H4 (cell line): ENCODE measurements at places on chromosomes 2 and 18.

GRCh38 chr2:130829015-130829414 lies 7.7 kb upstream of the ARHGEF4 start:
- DNase-seq: no peak

DNA sequence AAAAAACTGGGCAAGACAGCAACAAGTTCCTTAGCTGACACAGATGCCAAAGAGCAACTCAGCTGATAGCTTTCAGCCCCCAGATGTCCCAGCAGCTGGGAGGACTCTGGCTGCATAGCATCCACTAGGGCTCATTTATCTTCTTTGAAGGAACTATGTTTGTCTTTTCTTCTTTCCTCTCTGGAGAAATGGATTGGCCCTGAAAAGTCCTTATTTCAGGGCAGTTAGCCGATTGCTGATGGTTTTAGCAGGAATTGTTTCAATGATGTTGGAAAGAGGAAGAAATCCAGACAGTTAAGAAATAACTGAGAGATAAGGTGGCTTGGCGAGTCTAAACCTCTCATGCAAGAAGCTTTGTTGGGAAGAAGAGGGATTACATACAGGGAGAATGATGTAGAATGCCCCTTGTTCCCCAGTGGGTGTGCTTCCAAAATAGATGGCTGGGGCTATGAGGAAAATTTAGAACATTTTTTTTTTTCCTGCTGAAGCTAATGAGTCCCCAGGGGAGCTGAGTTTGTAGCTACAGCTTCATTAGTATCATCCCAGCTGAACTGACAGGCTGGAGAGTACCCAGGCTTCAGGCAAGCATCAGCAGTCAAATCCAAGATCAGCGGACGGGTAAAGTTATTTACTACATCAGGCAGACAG lies 33.6 kb upstream of the SERPINE2 start:
- DNase-seq: no peak

- peak; percentile 68 for DNase-seq
Measured at GRCh38 chr2:55839182-55839819, 84.3 kb downstream of the EFEMP1 start.

GRCh38 chr18:73688851-73689711 lies 458.6 kb downstream of the FBXO15 start:
- DNase-seq: no peak

- no peak for DNase-seq
Measured at GRCh38 chr18:27113358-27113757, 71.8 kb downstream of the CHST9 start.

DNA sequence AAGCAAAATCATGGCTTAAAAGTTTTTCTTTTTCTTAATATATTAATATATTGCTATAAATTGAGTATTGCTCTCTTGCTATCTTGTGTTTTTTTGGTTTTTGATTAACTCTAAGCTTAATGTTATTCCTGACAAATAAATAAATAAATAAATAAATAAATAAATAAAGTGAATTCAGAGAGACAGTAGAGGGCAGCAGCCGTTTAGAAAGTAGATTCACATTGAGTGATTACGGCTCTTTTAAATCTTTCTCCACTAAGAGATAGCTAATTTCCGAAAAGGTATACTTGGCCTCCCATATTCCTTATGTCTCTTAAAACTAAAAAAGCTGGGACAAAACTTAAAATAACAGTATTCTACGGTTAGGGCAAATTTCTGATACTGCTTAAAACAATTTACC lies 34.3 kb downstream of the MSH2 start:
- DNase-seq: peak; percentile 21

DNA sequence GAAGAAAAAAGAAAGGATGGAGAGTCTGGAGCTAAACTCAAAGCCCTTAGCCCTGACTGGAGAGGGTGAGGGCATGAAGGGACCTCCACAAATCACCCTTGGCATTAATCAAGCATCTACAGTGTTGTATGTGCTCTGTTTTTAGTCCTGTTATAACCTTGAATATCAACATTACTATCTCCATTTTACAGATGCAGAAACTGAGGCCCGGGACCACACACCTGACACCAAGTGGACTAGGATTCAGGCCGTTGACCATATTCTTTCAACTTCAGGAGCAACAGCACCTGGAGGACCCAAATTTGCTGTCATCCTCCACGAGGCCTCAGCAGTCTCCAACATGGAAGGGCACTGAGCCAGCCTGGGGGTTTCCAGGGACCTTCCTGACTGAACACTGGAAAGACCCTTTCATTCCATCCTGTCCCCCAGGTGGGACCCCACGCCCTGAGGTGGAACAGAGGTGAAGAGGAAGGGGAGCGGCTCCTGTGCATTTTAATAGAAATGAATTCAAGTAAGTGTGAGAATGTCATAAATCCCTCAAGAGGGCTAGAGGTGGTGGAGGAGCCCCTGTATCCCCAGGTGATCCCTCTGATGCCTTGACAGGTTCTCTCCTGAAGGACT lies 41.0 kb downstream of the SERTAD2 start:
- no peak for DNase-seq

DNA sequence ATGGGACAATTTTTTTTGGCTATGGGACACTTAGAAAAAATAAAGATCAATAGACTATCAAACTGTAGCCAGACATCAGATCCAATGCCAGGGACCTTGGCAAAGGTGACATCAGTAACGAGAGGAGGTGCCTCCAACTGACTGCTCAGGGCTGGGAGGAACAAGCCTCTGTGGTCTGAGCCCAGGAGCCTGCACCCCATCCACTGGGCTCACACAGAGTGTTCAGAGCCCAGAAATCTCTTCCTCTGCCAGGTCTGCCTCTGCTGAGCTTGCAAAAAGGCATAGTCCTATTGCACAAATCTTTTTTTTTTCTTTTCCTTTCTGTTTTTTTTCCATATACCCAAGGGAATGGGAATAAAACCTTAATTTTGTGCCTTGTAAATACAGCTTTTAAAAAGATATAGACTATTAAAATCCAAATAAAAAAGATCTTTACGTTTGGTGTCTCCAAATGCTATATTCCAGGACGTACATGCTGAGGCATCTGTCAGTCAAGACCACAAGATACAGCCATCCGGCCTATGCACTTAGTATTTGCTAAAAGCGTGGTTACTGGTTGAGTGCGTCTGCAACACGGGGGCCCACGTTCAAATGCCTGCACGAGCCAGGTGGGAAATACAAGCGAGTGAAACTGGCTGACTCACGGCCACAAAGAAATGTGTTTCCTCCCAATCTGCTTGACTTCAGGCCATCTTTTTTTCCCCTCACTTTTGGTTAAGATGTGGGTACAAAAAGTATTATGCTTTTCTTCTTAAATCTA lies 7.8 kb upstream of the ARHGAP25 start:
- peak; percentile 42 for DNase-seq

- no peak for DNase-seq
Measured at GRCh38 chr2:190997526-190998113, 16.4 kb downstream of the STAT1 start.

GRCh38 chr2:128433911-128434550 lies 115.4 kb upstream of the HS6ST1 start:
- DNase-seq: no peak

GRCh38 chr2:239927424-239927981 lies 97.6 kb downstream of the NDUFA10 start:
- peak; percentile 92 for DNase-seq

DNA sequence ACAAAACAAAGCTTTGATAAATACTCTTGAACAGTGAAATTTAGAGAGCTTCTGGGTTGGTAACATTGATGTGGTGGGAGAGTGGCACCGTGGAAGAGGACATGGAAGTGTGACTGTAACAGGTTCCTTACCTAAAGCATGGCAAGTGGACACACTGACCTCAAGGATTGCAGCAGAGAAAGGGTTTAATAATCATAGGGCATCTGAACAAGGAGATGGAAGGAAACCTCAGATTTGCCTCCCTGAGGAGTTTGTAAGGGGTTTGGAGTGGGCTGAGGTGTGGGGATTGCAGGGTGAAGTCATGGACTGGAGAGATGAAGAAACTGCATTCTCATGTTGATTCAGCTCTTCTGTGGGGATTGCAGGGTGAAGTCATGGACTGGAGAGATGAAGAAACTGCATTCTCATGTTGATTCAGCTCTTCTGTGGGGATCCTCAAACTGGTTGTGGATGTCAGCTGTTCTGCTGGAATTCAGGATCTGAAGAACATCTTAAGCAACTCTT lies 83.8 kb upstream of the TLK1 start:
- DNase-seq: peak; percentile 29

GRCh38 chr2:20656561-20656960 lies 5.7 kb upstream of the HS1BP3 start:
- DNase-seq: no peak

DNA sequence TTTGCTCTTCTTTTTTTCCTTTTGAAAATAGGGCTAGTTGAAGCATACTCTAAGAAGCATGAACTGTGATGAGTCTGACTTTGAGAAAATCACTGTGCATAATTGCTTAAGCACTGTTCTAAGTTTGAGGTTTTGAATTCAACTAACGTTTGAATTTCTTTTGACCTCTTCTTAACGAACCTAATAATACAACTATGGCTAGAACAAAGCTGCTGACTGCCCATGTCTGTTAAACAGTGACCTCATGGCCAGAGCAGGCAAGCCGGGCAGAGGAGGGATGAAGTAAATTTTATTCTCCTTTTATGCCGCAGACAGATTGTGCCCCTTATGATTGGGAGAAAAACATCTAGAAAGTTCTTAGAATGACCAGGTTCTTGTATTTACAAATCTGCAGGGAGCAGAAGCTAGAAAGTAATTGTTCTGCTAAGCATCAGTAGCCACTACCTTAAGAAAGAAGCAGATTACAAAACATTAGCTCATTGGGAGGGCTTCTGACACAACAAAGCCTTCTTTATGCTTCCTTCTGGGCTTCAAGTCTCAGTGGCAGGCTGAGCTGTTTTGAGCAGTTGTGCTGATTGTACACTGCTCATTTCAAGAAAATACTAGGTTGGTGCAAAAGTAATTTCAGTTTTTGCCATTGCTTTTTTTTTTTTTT lies 97.8 kb upstream of the RASGRP3 start:
- DNase-seq: no peak

DNA sequence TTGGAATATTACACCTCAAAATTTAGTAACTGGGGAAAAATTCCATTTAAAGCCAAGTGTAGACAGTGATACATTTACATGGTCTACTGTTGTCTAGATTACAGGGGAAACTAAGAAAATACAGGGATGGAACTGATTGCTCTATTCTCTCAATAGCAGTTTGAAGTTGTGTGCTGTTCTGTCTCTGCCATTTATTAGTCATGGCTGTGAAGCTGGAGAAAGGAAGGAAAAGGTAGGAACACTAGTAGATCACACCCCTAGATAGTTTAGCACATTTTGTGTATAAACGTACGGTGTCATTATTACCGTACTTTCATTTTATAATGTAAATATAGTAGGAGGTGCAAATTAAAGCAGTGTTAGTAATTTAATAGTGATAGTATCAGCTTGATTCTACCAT lies 170.5 kb downstream of the PHLPP1 start:
- DNase-seq: no peak

DNA sequence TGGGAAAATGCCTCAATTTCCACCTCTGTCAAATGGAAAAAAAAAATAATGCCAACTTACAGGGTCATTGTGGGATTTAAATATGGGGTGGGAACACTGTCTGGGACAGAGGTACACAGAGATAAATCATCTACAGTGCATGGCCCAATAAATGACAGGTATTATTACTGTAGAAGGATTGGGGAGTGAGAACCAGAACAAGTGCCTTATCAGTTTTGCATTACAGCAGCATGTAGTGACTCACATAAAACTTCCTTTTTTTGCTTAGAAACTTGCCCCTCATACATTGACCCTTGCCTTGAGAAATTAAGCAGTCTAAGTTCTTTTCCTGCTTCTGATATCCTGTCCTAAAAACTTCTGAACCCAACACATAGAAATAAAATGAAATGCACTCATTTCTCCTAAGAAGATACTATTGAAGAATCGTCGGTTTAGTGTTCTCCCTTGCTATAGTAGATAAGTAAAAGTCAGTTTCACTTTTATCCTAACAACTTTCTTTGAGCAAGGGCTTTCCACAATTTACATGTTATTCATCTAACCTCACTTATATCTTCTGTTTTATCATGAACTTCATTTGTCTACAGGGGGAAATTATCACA lies 121.0 kb upstream of the HAAO start:
- no peak for DNase-seq

DNA sequence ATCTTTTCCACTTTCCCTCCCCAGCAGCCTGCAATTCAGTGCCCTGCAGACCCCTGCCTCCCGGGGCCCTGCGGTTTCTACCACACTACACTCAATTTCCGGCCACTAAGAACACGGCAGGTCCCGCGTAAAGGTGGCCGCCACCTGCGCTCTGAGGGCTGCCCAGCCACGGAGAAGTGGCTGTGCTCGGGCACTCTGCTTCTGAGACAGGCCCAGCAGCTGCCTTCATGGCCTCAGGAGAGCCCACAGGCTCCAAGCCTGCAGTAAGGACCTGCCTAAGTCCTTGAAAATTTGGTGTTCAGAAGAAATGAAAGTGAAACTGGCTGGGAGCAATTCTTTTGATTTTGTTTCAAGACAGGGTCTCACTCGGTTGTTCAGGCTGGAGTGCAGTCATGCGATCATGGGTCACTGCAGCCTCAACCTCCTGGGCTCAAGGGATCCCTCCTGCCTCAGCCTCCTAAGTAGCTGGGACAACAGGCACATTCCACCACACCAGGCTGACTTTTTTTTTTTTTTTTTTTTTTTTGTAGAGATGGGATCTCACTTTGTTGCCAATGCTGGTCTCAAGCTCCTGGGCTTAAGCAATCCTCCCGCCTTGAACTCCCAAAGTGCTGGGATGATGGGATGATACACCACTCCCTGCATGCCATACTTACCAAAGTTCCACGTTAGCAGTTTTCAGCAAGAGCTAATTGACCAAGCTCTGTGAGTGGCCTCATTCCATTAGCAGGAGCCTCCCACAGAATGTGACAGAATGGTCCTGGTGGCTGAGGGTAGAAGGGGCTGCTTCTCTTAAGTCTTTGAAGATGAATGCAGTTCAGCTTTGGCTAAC lies 14.6 kb upstream of the ALPP start:
- DNase-seq: no peak

GRCh38 chr18:22335731-22336198 lies 82.0 kb downstream of the CTAGE1 start:
- DNase-seq: no peak

DNA sequence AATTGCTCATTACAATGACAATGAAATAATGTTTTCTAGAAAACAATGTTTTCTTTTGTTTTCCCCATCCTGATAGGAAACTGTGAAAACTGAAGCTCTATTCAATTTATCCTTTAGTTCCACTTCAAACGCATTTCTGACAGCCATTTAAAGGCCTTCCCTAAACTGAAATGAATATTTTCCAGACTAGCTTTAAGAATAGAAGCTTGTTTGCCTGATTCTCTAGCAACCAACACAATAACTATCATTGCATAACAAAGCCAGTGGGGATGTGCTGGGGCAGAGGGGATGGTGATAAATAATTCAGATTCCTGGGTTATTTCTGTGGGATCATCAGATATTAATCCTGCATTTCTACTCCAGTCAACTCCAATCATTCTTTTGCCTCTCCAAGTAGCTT lies 427.1 kb downstream of the RND3 start:
- DNase-seq: no peak

GRCh38 chr18:49193897-49194296 lies 243.1 kb upstream of the SMAD7 start:
- no peak for DNase-seq

GRCh38 chr18:48913201-48913600 lies 37.6 kb downstream of the SMAD7 start:
- no peak for DNase-seq
